ENCODE measurements at places on chromosomes 11 and 22.

- DNase-seq = no peak
These were observed 78.4 kb downstream of the NAV2 start for GRCh38 chr11:19790831-19791552.

DNA sequence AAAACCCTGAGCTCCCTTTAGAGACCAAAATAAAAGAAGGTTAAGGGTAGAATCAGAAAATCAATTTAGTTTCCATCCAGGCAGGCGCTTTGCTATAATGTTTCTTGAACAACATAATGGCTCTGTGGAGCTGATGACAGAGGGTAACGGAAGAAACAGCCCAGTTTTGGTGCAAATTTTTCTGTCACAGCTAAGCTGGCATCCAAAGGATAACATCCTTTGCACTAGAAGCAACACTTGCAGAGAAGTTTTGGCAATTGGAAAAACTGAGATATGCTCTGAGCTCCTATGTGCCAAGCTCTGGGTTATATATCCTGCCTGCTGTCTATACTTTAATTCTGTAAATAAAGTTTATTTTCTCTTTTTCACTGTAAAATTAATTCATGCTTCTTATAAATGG lies 495.3 kb upstream of the API5 start:
- DNase-seq = no peak

DNA sequence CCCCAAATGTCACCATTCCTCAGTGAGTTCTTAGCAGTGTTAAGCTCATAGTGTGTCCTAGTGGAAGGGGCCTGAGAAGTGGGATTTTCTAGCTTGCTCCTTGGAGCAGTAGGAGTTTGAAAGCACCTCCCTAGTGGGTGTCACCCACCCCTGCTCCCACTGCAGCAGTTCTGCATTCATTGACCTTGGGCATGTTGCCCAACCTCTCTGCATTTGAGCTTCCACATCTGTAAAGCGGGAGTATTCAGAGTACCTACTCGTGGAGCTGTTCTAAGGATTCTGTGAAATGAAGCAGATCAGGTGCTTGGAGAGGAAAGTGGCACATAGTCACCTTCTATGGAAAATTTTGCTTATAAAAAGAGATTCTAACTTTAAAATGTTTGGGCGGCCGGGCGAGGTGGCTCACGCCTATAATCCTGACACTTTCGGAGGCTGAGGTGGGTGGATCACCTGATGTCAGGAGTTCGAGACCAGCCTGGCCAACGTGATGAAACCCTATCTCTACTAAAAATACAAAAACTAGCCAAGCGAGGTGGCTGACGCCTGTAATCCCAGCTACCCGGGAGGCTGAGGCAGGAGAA lies 16.9 kb downstream of the LMO2 start:
- DNase-seq = no peak

DNA sequence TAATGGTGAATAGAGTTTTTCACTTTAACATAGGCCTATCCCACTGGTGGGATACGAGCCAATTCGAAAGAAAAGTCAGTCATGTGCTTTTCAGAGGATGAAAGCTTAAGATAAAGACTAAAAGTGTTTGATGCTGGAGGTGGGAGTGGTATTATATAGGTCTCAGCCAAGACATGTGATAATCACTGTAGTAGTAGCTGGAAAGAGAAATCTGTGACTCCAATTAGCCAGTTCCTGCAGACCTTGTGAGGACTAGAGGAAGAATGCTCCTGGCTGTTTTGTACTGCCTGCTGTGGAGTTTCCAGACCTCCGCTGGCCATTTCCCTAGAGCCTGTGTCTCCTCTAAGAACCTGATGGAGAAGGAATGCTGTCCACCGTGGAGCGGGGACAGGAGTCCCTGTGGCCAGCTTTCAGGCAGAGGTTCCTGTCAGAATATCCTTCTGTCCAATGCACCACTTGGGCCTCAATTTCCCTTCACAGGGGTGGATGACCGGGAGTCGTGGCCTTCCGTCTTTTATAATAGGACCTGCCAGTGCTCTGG lies at the start of gene TYR:
TYR (plus strand) TSS at position 185 of the 541 bp plus-strand sequence; CDS start at position 264, 79 bp downstream.
- DNase-seq = no peak

DNA sequence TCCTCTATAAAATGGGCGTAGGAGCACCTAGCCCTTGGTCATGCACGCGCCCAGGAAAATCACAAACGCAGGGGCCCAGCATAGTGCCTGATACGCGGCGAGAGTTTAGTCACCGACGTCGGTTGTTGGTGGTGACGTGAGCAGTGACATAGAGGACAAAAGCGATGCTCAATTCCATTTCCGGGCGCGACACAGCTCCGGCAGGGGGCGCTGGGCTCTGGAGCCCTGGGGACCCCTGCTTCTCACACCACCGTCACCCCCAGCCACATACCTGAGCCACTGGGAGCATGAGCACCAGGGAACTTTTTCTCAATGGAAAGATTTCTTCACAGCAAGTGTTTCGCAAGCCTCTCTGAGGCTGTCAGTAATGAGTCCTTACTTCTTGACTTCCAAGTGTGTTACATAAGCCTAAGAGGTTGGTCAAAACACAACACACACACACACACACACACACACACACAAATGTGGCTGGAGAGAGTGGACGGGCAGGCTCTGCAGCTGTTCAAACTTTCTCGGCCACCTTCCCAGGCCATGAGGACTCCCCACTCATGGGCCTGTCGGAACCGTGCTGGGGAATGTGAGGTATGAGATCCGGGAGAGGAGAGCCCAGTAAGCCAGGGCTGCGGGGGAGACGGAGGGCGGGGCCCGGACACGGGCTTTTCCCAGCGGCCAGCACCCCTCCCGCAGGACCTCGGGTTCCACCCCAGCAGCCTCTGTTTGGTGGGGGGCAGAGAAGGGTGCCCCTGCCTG lies 36.9 kb upstream of the LINC01488 start:
- DNase-seq = peak; percentile 86

Data from right atrium auricular region (tissue), 2 donors.